ENCODE measurements at places on chromosomes 1 and 21.

GRCh38 chr1:63322944-63323864 lies 837 bp downstream of the FOXD3 start:
- DNase-seq, result peak; percentile 20

- peak; percentile 88 for DNase-seq
Measured at GRCh38 chr1:151909167-151910149, at the start of gene THEM4. Gene THEM4 (minus strand): TSS chr1:151909511. CDS start chr1:151909458, 53 bp downstream.

DNA sequence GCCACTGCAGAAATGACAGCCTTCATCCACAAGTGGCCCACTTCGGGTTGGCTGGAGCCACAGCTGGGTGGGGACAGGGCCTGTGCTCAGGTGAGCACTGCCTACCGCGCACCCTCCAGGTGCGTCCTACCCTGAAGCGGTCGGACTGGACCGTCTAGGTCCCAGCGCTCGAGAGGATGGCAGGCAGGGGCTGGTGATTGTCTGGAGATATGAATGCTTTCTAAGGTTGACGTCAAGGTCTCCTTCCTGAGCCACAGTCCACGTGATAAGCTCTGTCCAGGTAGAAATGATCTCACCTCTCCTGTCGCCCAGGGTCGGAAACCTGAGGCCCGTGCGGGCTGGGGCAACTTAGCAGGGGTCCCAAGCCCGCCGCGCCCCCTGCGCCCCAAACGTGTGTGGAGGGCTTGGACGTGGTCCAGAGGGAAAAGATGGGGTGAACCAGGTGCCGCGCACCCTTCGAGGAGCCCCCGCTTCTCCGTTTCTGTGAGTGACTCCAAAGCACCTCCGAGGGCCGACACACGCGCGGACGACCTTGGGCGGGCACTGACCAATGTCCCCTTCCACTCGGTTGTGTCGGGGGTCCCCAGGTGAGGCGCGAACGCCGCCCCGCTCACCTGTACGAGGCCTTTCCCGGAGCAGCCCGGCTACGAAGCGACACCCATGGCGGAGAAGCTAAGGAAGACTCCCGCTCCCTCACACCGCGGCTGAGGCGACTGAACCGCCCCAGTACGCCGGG lies 853 bp upstream of the DOP1B start:
- no peak for DNase-seq

DNA sequence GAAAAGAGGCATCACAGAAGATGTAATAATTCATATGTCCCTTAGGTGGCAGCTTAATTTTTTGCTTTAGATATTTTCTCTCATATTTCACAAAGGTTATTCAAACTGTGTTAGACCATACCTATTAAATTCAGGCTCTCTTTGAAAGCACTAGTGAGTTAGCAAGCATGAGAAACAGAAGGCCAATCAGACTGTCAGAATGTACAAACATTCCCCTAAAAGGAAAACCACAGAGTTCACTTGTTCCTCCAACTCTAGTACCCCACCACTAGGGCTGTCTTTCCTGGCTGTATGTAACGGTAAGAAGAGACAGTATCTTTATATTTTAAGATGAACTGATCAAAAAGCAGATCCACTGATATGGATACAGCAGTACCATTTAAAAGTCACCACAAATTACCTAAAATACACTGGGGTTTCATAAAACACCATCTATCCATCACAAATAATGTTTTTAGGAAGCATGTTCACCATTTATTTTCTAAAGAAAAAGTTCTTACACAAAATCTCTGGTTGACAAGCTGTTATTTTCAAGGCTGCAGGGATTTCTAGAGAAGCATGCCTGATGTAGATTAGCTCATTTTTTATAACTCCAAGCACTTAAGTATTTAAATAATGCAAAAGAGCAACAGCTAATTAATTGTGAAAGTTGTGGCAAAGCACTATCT lies 1.8 kb downstream of the ARPC5 start:
- DNase-seq, result peak; percentile 12

- DNase-seq, result no peak
Measured at GRCh38 chr1:166184012-166184411, 17.2 kb upstream of the FAM78B start.

DNA sequence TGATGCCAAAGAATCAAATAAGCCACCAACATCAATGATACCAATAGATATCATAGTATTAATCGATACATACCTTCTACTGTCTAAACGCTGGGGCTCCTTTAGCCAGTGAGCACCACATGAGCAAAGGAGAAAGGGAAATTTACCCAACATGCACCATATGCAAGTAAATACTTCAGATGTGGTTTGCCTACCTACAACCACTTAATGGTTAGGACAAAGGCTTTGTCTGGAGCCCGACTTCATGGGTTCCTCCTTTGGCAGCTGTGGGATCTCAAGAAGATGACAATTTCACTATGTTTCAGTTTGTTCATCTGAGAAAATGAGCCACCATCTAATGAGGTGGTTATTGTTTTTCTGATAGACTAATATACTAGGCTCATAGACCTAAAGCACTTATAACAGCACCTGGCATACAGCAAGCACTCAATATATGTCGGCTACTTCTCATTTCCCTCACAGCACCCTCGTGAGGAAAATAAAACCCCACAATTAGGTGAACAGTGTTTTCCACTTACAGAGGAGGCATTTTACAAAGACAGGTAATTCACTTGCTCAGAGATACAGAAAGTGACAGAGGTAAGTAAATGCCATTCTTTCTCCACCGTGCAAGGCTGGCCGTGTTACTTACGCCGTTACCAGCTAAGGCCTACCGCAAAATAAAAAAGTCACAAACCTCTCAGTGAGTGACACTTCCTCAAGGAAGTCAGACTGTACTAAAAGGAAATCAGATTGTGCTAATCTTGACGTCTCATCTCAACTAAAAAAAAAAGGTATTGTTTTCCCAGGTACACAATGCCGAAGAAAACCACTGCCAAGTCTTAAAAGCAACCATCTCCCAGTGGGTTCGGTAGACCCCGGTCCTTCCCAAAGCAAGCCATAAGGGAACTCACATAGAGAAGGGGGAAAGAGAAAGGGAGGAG lies 1.6 kb downstream of the TTC13 start:
- no peak for DNase-seq

- no peak for DNase-seq
Measured at GRCh38 chr1:194846488-194846887, 1660.1 kb upstream of the B3GALT2 start.

GRCh38 chr1:234842726-234843641 lies 233.0 kb upstream of the IRF2BP2 start:
- DNase-seq, result peak; percentile 67

GRCh38 chr1:218796773-218797172 lies 376.9 kb upstream of the LYPLAL1 start:
- no peak for DNase-seq

DNA sequence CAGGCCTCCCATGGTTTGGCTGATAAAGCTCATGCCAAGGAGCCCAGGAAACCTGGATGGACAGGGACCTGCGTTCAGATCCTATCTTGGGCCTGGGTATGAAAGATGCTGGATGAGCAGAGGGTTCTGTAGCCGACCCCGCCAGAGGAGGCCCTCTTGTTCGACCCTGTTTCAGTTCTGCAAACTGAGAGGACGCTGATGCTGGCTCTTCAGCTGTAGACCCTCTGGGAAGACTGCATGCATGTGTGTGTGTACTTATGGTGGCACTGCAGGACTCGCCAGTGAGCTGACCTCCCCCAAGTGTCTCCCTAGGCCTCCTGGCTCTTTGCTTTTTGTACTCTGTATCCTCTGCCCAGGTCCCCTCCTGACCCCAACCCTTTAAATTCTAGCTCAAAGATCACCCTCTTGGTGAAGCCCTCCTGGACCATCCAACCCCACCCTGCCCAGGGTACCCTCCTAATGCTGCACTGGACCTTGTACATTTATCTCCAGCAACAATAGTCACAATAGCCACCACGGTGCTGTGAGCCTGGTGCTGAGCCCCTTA lies 1.6 kb downstream of the EPS8L3 start:
- DNase-seq, result no peak

GRCh38 chr1:51705035-51705434 lies 88.1 kb downstream of the OSBPL9 start:
- no peak for DNase-seq

Data from stimulated activated CD4-positive, alpha-beta T cell treated with anti-CD3 and anti-CD28 coated beads, Interleukin-2, amount 100 ng/mL, for 4 hours (primary cell).